ENCODE measurements at places on chromosomes 2 and 18.
A peak's percentile ranks its signal among the peaks of the same experiment; 100 is the strongest.

DNA sequence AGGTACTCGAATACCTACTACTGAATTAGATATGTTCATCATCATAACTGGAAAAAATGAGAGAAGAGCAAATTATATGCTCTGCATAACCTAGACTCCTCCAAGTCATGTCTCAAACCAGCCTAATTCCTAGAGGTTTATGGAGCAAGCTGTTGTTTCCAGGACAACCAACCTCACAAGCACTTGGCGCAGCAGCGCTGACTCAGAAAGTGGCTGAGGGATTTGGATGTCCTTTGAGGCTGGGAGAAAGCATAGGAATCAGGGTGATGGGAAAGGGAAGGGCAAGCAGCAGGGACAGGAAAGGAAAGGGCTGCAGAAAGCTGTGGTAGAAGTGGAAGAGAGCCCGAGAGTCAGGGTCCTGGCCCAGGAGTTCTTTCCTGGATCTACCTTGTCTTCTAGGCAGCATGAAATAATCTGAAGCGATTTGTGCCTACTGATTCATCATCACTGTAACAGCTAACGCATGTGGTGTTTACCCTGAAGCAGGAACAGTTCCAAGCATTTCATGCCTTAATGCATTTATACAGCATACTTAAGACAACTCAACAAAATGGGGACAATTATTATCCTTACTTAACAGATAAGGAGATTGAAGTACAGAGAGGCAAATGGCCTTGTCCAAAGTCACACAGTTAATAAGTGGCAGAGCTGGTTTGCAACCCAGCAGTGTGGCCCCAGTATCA lies 3.7 kb downstream of the PLEK start:
- no peak for DNase-seq

DNA sequence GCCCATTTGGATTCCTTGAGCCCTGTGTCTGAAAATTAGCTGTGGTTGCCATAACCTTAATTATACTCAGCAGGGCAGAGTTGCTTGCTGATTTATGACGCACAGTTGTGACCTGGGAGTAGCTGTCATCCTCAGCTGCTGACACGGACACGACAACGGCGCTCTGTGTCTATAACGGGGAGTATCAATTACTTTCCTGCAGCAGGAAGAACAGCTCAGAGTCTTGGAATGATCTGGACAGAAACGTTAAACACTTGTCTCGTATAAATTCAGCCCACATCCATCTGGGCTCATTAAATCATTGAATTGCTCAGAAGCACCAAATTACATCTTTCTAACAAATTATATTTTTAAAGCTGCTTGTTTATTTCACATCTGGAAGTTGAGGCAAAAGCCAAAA lies 116.3 kb downstream of the SEPTIN10 start:
- no peak for DNase-seq

GRCh38 chr2:207160115-207160514 lies 5.6 kb downstream of the KLF7 start:
- DNase-seq, result no peak

DNA sequence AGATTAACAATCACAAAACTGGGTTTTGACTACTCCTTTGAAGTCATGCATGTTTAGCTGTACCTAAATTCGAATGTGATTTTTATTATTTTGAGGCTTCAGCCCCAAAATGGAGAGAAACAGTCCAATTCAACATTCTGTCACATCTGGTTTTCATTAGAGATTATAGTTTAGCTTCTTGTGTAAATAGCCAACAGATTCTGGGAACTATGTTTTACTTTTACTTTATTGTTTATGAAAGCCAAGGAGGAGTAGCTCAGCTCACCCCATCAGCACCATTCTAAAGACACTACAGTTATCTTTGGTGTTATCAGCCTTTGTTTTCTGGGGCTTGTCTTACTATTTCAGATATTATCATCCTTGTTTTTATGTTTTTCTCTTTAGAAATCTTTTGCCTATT lies 465.0 kb upstream of the CWC22 start:
- no peak for DNase-seq

- DNase-seq, result no peak
Observed at GRCh38 chr2:168167511-168168263, 79.7 kb downstream of the STK39 start.

GRCh38 chr2:39682066-39682692 lies 16.5 kb downstream of the TMEM178A start:
- no peak for DNase-seq

GRCh38 chr18:28267276-28267675 lies 90.3 kb upstream of the CDH2 start:
- no peak for DNase-seq

- no peak for DNase-seq
Observed at GRCh38 chr2:19158896-19159295, 199.5 kb downstream of the OSR1 start.

DNA sequence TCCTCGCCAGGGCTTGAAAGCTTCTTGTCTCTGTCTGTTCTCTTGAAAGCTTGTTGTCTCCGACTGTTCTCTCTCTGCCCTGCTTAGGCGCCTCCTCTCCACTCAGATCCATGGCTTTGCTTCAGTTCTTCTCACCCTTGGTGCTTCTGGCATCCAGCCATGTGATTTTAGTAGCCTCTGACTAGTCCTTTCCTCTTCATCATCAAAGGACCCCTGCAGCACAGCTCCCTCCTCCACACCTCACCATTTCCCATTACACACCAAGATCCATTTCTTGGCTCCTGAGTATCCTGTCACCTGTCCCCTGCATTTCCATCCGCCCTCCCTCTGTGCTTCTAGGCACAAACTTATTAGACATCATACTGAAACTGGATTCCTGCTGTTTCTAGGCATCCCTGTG lies 59.4 kb downstream of the ZNF236 start:
- DNase-seq, result no peak

GRCh38 chr18:8080092-8080491 lies 513.0 kb downstream of the PTPRM start:
- no peak for DNase-seq

DNA sequence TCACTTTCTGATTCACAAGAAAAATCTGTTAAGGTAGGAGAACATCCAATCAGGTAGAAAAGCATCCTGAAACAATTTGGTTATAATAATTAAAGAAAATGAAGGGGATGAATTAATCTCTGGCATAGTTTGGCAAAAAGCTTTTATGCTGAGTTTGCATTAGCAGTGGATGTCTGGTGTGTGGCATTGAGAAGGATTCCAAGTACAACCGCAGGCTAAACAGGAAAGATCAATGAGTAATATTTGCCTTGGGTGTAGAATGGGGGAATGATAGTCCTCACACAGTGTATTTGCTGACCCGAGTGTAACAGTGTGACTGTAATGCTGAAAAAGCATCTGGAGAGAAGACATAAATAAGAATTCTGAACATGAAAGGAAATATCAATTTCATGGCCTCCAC lies 68.3 kb upstream of the SESTD1 start:
- DNase-seq, result no peak

GRCh38 chr18:46386788-46387187 lies 270.2 kb downstream of the LOXHD1 start:
- DNase-seq, result no peak

DNA sequence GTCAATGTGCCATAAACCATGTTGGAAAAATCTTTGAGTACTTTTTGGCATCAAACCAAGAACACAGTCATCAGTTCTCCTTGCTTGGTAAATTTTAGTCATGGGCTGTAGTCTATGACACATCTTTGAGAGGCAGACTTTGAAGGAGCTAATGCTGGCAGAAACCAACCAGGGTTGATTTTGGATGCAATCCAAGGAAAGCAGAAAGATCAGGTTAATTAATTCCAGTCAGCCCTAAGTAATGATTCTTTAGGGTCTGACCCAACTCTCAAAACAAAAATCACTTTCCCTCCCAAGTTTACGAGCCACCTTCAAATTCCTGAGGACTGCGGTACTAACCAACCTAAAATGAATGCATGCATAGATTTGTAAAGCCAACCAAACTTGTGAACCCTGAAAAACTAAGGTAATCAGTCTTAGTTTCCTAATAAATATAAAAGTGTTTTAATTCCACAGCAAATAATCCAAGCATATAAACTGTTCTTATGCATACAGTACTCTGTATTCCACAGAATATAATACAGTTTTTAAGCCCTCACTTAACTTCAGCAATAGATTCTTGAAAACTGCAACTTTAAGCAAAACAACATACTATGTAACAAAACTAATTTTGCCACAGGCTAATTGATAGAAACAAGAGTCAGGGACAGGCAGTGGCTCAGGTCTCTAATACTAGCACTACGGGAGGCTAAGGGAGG lies 22.0 kb downstream of the AP1S3 start:
- no peak for DNase-seq

- DNase-seq, result no peak
Observed at GRCh38 chr2:128032092-128032491, 4.2 kb upstream of the SAP130 start.

GRCh38 chr2:62383846-62384245 lies 122.1 kb downstream of the TMEM17 start:
- DNase-seq, result no peak

DNA sequence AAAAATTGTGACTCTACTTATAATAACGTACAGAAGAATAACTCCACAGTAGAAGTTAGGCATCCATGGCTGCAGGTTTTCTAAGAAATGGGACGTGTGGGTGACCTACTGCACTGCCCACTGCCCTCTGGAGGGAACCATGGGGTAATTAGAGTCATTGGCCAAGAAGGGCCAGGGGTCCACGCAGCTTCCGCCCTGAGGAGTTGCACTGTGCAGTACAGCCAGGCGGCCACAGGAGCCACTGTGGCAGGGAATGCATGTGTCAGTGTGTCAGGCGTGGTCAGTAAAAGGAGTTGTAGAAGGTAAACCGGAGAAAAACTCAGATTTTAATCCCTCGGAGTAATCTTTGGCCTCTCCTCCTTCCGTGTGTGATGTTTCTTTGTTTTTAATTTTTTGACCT lies 24.8 kb downstream of the NCK2 start:
- DNase-seq, result no peak

DNA sequence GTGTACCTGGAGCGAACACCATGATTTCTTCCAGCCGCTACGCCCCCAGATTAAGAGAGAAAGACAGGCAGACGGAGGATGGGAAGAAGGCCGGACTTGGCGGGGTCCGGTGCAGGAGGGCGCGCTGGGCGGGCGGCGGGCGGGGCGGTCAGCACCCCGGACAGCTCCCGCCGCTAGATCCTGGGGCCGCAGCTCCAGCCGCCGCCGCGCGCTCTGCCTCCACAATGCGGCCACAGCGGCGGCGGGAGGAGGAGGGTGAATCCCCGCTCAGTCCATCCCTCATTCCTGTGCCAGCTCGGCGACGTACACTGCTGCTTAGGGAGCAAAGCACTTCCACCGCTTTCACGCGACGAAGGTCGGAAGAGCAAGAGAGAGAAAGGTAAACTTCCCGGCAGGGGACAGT lies at the start of gene AKAIN1:
Gene AKAIN1 (minus strand): TSS at position 226 of the 403 bp plus-strand sequence. CDS start 204 bp downstream, at position 22.
- peak; percentile 58 for DNase-seq

GRCh38 chr2:85237849-85238565 lies 89.8 kb downstream of the TGOLN2 start:
- DNase-seq, result no peak

DNA sequence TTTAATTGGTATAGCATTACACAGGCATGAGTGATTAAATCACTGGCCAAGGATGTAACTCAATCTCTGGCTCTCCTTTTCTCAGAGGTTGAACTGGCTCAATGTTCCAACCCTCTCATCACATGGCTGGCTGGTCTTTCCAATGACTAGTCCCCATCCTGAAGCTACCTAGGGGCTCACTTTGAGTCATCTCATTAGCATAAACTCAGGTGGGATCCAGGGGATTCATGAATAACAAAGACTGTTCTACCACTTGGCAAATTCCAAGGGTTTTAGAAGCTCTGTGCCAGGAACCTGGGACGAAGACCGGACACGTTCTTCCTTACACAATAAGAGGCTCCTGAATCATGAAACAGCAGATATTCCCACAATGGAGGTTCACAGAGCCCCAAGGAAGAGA lies 145.0 kb upstream of the SPATS2L start:
- DNase-seq, result no peak

- no peak for DNase-seq
Observed at GRCh38 chr2:199230091-199230490, 227.6 kb downstream of the SATB2 start.

DNA sequence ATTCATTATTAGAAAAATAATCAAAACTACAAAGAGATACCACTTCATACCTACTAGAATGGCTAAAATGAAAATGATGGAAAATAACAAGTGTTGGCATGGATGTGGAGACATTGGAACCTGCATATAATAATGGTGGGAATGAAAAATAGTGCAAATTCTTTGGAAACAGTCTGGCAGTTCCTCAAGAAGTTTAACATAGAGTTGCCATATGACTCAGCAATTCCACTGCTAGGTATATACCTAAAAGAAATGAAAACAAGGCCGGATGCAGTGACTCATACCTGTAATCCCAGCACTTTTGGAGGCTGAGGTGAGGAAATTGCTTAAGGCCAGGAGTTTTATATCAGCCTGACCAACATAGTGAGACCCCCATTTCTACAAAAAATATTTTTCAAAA lies 41.6 kb upstream of the ACYP2 start:
- no peak for DNase-seq

DNA sequence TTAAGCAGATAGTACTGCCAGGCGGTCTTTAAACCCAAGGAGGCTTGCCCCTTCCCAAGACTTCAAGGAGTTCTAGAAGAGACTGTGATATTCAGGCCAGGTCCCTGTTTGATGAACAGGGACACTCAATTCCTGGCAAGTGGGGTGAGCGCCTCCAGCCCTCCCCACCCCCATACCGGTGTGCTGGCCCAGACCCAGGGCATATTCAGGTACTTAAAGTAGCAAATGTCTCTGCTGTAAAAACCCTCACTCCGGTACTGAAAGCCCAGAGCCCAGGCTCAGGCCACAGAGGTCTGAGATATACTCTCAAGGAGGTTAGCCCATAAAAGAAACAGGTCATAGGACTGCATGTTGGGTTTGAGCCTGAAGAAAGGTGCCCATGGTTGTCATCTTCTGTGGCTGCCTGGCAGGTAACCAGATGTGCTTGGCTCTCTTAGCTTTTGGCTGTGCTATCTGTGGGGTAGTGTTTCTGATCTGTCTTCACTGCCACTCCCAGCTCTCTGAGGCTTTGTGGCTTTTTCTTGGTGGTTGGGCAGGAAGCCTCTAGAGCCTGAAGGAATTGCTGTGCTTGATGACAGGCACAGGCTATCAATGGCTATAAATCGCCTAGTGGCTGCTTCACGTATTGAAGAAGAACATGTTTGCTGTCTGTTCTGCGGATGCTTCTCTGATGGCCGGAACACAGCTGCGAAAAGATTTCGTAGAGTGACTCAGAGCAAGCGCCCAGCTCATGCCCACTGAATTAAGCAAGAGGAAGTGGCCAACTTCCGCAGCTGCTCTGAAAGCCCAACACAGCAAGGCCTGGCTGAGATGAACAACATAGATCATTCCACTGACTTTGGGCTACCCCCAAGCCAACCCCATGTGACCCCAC lies 63.3 kb upstream of the ALPP start:
- peak; percentile 65 for DNase-seq

- no peak for DNase-seq
Observed at GRCh38 chr2:170548304-170548703, 166.8 kb upstream of the SP5 start.

DNA sequence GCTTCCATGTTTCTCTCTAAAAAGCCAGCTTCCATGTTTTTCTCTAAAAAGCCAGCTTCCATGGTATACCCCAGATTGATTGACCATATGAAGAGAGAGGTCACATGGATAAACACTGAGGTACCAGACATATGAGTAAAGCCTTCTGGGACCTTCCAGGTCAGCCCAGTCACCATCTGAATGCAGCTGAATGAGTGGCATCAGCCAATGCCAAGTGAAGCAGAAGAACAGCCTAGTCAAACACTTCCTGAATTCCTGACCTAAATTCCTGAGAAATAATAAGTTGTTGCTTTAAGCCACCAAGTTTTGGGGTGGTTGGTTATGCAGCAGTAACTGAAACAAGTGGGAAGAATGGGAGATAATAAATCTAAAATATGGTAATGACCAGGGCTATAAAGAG lies 5.7 kb upstream of the ALS2 start:
- no peak for DNase-seq

GRCh38 chr18:63083555-63083954 lies 236.0 kb downstream of the BCL2 start:
- no peak for DNase-seq

All from right lobe of liver (tissue), 6 donors.